ENCODE measurements at places on chromosomes 7 and 10.

DNA sequence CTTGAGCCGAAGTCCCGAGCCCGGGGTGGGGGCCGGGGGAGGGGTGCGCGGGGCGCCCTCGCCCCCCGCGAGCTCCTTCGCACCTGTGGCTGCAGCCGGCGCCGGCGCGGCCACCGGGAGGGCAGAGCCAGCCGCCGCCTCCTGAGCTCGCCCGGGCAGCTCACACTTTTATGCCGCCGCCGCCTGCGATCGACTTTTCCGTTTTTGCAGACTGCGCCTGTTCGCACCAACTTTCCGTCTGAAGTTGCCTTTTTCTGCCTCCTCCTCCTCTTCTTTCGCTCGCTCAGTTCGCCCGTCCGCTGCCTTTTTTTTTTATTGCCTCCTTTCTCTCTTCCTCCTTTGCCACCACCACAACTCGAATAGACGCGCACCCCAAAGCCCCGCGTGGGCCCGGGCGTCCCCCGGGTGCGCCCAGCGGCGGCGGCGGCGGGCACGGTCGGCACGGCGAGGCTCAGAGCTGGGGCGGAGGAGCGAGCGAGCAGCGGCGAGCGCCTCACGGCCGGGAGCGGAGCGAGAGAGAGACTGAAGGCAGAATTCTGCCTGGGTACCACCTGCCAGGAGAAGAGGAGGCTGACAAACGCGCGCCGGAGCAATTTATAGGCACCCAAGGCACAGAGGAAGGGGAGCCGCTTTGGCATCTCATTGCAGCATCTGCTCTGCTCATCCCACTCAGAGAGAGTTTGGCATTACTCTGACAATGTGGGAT is at the start of gene C1QL3:
Gene C1QL3, minus strand, starts transcription at position 569 of the 706 bp plus-strand sequence. CDS start 814 bp downstream, outside the sequence.
- peak; percentile 34 for DNase-seq

GRCh38 chr10:107141524-107142061 is 22.9 kb downstream of the SORCS1 start:
- no peak for DNase-seq

DNA sequence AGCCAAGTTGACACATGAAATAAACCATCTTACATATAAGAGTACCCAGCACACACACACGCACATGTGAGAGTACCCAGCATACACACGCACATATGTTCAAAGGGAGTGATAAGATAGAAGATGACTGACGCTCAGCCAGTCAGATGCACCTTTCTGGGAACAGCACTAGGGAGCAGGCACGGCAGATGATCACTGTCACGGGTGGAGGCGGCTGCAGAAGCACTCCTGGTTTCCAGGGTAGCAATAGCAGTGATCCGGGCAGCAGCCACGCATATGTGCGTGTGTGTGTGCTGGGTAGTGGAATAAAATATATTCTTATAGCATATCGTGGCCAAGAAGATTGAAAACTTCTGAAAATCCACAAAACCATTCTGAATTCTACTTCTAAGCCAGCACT is 85.8 kb upstream of the NAMPT start:
- no peak for DNase-seq

DNA sequence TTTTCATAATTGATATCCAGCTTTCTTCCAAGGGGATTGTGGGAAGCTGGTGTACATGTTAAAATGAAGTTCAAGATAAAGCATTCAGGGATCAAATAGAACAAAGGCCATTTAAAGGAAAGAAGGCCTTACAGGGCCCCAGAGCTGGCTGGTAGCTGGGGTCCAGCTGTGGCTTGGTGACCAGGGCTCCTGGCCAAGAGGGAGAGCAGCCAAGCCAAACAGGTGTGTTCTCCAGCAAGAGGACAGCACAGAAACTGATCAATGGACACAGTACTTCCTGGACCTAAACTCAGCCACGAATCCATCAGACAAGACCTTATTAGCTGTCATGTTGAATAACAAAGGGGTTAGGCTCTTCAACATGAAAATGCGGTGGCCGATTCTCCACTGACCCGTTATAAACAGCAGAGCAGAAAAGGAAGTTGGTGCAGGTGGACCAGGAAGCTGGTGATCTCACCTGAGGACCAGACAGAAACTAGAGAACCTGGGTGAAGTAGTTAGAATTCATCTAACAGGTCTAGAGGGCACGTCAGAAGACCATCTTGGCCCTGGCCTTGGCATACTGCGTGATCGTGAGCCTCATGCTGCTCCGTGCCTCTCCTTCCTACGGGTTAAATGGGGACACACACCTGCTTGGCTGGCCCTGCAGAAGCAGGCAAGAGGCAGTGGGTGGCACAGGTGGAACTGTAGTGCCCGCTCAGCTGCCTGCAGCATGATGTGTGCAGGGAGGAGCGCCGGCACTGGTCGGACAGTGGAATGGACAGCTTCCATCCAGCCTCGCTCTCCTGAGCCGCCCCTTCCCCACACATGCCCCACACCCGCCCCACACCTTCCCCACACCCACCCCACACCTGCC is 53.8 kb downstream of the PARP12 start:
- no peak for DNase-seq

- no peak for DNase-seq
Measured at GRCh38 chr7:22653951-22654350, 73.0 kb upstream of the IL6 start.

GRCh38 chr7:610141-610530 is 90.5 kb upstream of the PDGFA start:
- no peak for DNase-seq

DNA sequence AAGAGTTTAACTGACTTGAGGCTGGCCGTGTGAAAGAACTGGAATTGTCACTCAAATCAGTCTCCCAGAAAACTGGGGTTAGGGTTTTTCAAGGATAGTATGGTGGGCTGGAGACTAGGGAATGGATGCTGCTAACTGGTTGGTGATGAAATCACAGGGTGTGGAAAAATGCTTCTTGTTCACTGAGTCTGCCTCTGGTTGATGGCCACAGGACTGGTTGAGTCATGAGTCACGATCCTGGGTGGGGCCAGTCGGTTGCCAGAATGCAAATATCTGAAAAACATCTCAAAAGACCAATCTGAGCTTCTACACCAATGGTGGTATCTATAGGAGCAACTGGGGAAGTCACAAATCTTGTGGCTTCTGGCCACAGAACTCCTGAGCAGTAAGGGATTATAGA is 16.3 kb upstream of the BAMBI start:
- DNase-seq: no peak

DNA sequence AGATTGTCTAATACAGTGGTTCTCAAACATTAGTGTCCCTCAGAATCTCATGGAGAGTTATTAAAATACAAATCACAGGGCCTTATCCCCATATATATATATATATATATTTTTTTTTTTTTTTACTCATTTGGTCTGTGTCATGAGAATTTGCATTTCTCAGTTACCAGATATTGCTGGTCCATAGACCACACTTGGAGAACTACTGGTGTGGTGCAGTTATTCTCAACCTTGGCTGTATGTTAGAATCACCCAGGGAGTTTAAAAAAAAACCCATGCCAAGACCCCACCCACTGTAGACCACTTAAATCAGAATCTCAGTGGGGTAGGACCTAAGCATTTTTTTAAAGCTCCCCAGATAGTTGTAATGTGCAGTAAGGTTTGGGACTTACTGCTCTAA is 179.9 kb downstream of the AUTS2 start:
- DNase-seq: no peak

GRCh38 chr10:8056378-8056777 is 1.9 kb downstream of the GATA3 start:
- DNase-seq: no peak

- no peak for DNase-seq
Measured at GRCh38 chr7:81207801-81208200, 288.9 kb upstream of the SEMA3C start.

DNA sequence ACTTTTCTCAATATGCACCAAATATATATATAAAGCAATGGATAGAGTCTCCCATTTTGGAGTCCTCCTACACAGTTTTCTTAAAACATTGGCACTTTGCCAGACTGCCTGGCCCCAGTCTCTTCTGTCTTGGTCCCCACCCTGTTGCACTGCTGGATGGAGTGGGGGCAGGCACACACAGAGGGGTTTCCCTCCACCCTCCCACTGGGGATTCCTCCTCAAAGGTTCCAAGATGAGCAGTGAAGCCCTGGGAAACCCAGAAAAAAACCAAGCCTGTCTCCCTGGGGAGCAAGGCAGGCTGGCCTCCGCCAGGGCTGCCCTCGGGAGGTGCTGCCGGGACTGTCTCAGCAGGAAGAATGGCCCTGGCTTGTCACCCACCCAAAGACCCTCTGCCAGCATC is 68.0 kb downstream of the SH3PXD2A start:
- DNase-seq: no peak

GRCh38 chr10:23918839-23919238 is 290.1 kb upstream of the KIAA1217 start:
- no peak for DNase-seq

- DNase-seq: no peak
Measured at GRCh38 chr7:140542228-140542603, 62.9 kb upstream of the MKRN1 start.

DNA sequence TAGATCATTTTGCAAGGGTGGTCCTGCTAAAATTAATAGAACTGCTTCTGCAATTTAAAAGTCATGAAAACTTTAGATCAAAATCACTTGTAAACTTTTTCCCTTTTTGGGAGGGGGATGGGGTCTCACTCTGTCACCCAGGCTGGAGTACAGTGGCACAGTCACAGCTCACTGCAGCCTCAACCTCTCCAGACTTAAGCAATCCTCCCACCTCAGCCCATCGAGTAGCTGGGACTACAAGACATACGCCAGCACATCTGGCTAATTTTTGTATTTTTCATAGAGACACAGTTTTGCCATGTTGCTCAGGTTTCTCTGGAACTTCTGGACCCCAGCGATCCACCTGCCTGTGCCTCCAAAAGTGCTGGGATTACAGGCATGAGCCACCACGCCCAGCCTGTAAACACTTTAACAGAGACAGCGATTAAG is 79.7 kb downstream of the LRRC17 start:
- no peak for DNase-seq

DNA sequence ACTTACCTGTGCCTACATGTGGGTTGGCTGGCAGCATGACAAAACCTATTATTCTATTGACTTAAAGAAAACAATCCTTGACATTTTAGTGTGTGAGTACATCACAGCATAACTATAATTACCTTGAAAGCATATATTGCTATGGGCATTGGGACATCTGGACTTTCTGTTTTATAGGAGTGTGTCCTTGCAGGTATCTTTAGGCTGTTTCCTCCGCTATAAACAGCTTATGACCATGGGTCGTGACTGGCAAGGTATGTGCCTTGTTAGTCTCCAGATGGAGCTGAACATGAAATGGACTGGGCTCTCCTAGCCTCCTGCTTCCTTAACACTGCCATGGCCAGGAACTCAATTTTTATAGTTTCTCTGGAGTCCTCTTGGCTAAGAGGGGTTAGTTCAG is 317.4 kb upstream of the COBL start:
- no peak for DNase-seq

GRCh38 chr10:98301664-98302319 is 33.8 kb upstream of the LOXL4 start:
- no peak for DNase-seq

- no peak for DNase-seq
Measured at GRCh38 chr7:132592936-132593335, 16.7 kb upstream of the PLXNA4 start.

GRCh38 chr7:4884164-4884563 is 648 bp upstream of the RADIL start:
- no peak for DNase-seq

DNA sequence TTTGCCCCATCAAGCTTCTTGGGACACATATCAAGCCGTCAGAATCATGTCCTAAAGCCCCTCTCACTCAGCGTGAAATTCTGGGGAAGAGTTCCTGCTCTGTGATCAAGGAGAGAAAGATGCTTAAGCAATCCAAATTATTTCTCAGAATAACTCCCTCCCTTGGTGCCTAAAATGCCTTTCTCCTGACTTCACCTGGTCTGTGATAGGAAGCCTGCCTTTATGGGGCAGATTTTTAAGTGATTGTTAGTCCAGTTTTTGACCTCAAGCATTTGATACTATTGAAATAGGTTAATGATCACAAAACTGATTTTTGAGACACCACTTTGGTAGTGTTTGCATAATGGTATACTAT is 76.4 kb upstream of the MAGI2 start:
- no peak for DNase-seq

DNA sequence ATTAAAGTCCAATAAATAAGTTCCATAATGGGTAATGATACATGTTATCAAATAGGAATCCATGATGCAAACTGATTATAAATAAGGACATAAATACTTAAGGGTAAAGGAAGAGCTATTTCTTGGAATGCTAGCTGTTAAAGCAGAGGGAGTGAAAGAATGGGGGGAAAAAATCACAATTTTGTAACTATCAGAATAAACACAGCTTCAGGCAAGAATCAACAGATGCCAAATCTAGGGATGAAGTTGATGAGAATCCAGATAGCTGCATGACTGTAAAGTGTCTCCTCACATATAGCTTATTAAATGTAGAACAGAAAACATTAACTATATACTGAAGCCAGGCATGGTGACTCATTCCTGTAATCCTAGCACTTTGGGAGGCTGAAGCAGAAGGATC is 4.9 kb downstream of the IPMK start:
- DNase-seq: no peak

DNA sequence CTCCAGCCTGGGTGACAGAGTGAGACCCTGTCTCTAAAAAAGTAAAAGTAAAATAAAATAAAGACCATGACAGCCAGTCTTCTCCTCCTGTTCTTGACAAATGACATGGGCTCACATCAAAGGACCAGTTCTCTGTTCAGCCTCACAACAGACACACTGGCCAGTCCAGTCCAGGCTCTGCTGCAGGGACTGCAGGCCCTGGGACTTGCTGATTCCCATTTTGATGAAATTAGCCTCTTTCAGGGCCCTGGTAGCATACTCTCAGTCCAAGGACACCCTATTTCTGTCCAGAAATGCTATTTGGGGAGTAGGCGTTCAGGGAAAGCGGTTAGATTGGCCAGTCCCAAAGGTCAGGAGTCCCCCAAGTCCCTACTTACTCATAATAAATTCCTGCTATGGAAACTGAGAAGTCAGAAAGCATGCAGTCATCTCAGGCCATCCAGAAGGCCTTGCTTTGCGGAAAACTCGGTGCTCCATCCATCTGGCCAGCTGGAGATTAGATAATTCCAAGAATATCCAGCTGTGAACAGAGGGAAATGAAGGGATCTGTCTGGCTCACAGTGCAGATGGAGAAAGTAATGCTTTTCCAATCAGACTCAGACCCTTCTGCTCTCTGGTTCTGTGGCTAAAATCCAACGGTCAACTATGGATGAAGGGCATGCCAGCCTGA is 74.4 kb downstream of the RAB11FIP2 start:
- DNase-seq: no peak

DNA sequence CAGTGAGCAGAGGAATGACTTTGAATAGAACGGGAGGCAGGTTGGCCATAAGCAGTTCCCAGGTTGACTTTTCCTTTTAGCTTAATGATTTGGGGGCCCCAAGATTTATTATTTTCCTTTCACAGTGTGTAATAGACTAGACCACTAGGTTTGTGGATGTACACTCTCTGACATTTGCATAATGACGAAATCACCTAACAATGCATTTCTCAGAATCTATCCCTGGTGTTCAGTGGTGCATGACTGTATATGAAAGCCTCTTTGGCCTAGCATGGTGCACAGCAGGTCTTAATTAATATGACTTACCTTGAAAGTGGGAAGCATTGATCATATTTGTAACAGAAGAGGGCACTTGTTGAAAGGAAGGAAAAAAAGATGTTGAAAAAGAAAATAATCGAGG is 761.9 kb downstream of the TYW1 start:
- no peak for DNase-seq

- no peak for DNase-seq
Measured at GRCh38 chr7:111164442-111164841, 73.5 kb downstream of the LRRN3 start.

Measured in stimulated activated naive B cell treated with anti-CD40 and anti-IgM and Interleukin-4, amounts not matched to agents 10 μg/mL and 1 μg/mL and 100 μg/mL, for 72 hours (primary cell).